ENCODE measurements at places on chromosomes 3 and 15. TPM values are rescaled to one million over a fixed set of nuclear protein-coding genes. Genes with fewer than 3 reads are reported as not detected.

TNFSF10 gene
- 144 TPM for total RNA-seq

LPP gene
- total RNA-seq: 57.1 TPM

ALPK3 gene
- 0.23 TPM for total RNA-seq

TRIM59 gene
- 51.6 TPM for total RNA-seq

RAB6B gene
- 1.3 TPM for total RNA-seq

DISP2 gene
- total RNA-seq: 0.23 TPM

SRGAP3 gene
- total RNA-seq: 2.8 TPM

Data from activated CD8-positive, alpha-beta memory T cell treated with anti-CD3 and anti-CD28 coated beads, Interleukin-2, amount 10 ng/mL, durations not matched to agents 7 days and 5 days (primary cell).